ENCODE measurements at places on chromosomes 4 and X. TPM values are rescaled to one million over a fixed set of nuclear protein-coding genes. Genes with fewer than 3 reads are reported as not detected.
A peak's percentile ranks its signal among the peaks of the same experiment; 100 is the strongest.

GRCh38 chr4:14334166-14334565 is 668.1 kb upstream of the CPEB2 start:
- DNase-seq: no peak

GRCh38 chr4:86688026-86688425 is 93.9 kb downstream of the PTPN13 start:
- no peak for DNase-seq

DNA sequence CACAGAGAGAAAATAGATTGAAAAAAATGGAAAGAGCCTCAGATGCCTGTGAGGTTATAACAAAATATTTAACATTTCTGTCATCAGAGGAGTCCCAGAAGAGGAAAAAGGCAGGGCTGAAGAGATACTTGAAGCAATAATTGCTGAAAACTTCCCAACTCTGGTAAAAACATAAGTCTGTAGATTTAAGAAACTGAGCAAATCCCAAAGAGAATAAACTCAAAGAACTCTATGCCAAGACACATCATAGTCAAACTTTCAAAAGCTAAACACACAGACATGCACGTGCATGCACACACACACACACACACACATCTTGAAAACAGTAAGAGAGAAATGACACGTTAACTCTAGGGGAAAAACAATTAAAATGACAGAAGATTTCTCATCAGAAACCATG is 94.1 kb downstream of the SLC16A2 start:
- DNase-seq: no peak

GRCh38 chr4:89660444-89661172 is 176.4 kb downstream of the SNCA start:
- DNase-seq: no peak

- DNase-seq: no peak
These were observed 192.5 kb upstream of the TTC29 start for GRCh38 chr4:147138171-147138570.

- DNase-seq: peak; percentile 54
These were observed 87.3 kb downstream of the PRSS12 start for GRCh38 chr4:118265312-118266144.

GRCh38 chrX:109261279-109261678 is 220.6 kb downstream of the GUCY2F start:
- no peak for DNase-seq

- no peak for DNase-seq
These were observed 36.5 kb downstream of the TBC1D9 start for GRCh38 chr4:140719686-140720085.

DNA sequence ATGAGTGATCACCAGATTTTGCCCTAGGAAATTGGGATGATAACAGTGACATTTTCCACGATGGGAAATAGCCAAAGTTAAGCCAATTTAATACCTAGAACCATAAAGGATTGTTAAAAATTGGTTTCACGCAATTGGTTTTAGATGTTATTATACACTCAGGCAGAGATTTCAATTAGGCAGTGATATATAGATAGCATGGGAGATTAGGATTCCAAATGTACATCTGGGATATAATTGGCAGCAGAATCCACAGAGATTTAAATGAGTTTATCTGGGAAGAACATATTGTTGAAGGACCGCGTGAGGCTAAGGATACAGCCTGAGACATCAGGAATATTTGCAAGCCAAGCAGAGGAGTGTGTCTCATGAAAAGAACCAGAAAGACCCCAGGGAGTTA is 351.6 kb downstream of the GPM6A start:
- DNase-seq: no peak

DNA sequence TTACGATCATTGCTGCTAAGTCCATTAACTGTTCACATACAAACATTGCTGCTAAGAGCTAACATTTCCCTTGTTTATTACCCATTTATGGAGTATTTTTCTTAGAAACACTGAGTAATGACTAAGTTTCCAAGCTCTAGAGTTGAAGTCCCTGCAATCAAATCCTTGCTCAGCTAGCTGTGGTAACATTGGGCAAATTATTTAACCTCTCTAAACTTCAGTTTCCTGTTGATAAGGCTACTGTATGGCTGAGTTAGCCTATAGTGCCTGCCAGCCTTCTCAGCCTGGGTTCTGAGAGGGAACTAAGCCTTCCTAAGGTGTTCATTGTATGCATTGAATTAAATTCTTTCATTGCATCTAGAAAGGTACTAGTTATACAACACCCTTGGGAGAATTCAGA is 15.2 kb upstream of the SCOC start:
- no peak for DNase-seq

DNA sequence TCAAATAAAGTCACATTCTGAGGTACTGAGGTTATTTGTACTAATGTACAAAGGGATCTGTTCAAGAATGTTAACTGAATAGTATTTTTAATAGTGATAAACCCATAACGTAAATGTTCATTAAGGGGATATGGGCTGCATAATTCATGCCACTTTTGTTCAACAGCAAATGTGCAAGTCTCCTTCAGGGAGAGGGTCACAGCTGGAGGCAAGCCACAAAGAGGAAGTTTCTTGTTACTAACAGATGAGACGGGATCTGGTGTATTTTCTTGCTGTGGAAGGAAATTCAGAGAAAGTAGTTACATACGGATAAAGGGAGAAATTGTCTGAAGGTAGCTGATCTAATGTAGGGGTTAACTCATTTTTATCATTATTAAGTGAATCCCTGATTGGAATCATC is 10.0 kb downstream of the ZFP42 start:
- no peak for DNase-seq

GRCh38 chrX:37060999-37061398 is 52.8 kb downstream of the FAM47C start:
- no peak for DNase-seq

DNA sequence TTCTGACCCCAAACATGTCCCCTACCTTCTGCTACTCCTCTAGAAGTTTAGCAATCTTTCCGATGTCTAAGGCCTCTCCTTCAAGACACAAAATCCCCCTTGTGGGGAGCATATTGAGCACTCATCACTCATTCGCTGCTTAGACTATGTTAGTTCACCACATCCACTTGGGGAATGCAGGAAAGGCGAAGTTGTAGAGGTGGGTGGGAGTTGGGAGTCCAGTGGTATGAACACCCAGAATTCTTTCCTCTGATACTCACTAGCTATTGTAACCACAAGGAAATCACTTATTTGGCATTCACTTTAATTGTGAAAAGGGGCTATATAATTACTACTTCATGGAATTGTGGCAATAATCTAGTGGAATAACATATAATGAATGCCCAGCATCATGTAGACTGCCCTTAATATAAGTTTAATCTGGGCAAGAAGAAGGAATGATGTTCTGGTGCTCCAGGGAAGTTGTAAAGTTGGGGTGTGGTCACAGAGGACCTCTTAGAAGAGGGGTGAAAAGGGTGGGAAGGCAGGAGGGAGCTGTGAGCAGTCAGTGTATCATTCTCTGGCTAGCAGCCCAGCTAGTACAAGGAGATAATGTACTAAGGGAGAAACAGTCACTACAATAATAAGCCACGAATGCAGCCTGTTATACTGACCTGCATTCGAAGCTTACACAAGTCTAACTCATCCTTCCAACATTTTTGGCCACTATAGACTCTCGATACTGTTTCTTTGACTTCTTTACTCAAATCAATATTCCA is 468.2 kb upstream of the DIPK2B start:
- no peak for DNase-seq

- DNase-seq: peak; percentile 55
These were observed at the start of gene LGI2 for GRCh38 chr4:25030277-25031076. LGI2 (minus strand) TSS chr4:25030946; CDS start chr4:25030693, 253 bp downstream.

DNA sequence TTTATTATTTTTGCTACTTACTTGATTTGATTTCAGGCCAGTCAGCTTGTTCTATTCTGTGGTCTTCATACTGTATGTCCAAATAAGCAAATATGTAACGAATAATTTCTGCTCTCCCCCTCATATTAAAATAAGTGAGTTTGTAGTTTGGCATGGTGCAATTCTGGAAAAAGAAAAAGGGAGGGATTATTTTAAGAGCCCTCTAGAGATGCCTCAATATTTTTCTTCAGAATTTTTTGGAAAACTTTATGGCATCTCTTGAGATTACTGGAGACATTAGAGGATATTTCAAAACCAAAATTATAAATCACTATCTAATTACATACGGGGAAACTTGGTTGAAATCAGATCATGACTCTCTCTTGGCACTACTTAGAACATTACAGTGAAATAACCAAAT is 8.2 kb downstream of the HPGDS start:
- no peak for DNase-seq

GRCh38 chr4:121888134-121888533 is 17.9 kb upstream of the BBS7 start:
- no peak for DNase-seq

The TBX22 gene
- not detected for total RNA-seq

The LIMCH1 gene
- 267 TPM for total RNA-seq

The GDPD2 gene
- not detected for total RNA-seq
